ENCODE measurements at places on chromosomes 6 and 20.

DNA sequence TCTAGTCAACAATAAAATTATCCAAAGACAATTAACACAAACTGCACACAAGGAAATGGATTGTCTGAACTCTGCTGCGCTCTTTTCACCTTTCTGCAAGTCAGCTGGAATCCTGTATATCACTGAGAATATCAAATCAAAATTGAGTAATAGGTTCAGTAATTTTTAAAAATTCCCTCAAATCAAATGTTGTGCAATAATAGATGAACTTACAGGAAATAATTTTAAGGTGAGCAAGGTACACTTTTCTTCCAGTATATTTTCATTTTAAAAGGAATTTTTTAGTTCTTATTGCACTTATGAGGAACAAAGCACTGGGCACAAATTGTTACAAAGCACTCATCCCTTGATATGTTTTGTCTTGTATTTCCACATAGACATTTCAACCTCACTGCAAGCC, 1.2 kb downstream of the SAYSD1 start:
- DNase-seq: no peak

GRCh38 chr6:108825326-108825725, 22.9 kb upstream of the ARMC2 start:
- DNase-seq: no peak

GRCh38 chr6:1729133-1729749, 119.5 kb downstream of the FOXC1 start:
- no peak for DNase-seq

DNA sequence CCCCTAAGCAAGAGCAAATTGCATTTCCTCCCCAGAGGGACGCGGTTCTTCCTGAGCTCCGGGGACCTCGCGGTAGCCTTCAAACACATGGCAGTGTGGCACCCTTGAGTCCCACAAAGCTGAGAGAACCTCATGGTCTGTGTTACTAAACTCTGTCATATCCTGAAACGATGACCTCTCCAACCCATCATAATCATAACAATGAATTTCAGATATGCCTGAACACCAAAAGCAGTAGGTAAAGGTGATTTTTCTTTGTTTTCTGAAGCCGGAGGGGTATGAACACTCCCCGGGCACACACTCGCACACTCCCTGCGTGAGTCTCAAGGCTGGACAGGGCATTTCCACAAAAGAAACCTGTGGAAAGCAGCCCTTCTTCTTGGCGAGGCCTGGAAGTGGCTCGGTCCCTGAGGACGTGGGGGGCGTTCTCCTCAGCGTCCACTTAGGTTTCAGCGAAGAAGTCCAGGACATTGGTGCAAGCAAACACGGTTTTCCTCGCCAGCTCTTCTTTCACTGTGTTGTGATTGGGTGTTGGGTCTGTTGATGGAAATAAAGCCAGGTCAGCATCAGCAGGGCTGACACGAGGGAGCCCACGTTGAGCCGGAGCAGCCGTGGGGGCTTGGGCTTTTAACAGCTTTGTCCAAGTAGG, 183.4 kb downstream of the ERMARD start:
- no peak for DNase-seq

- no peak for DNase-seq
These were observed 657.9 kb upstream of the ZNF337 start for GRCh38 chr20:26354511-26354910.

- DNase-seq: no peak
These were observed 50.0 kb downstream of the CNKSR3 start for GRCh38 chr6:154460306-154461071.

DNA sequence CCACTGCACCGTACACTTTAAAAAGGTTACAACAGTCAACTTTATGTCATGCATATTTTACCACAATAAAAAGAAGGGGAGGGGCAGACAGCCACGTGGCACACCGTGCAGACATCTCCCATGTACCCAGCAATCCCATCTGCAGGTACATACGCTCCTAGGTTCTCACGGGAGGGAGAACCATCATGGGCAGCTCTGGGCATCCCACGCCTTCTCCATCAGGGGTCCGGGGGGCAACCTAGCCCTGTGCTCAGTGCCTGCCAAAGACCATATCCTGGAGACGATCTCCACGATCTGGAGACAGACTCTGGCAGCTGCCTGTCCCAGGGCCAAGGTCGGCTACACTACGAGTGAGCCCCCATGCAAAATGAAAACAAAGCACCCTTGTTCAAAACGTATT, 2.5 kb upstream of the BNIP5 start:
- no peak for DNase-seq

DNA sequence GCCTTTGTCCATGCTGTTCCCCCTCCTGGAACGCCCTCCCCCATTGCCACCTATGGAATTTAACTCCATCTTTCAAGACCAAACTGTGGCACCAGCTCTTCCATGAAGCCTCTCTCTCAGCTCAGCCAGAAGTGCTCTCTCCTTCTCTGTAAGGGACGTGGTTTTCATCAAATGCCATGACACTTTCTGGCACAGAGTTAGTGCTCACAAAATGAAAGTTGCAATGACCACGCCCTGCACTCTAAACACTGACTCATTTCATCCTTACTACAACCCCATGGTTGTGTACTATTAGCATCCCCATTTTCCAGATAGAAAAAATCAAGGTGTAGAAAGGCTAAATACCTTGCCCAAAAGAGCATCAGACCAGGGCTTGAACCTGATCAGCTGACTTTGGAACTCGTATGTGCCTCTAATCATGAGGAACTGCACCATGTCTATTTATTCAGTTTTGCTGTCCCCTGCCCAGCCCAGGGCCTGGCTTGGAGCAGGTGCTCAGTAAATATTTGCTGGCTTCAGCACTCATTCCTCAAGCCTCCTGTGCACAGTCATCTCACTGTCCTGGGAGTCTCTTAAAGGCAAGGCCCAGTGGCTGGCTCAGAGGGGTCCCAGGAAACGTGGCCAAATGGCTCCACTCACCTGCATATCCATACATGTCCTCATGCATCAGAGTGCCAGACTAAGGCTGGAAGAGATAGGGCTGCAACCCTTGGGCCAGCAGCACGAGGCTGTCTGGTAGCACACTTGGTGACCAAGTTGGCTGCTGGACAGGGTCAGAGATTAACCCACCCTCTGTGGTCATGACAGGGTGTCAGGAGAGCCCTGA, 77.9 kb downstream of the MRPL14 start:
- DNase-seq: no peak

GRCh38 chr6:46380152-46380807, 111.0 kb downstream of the RCAN2 start:
- no peak for DNase-seq

- no peak for DNase-seq
These were observed 168.4 kb downstream of the OR2B2 start for GRCh38 chr6:27743787-27744186.

DNA sequence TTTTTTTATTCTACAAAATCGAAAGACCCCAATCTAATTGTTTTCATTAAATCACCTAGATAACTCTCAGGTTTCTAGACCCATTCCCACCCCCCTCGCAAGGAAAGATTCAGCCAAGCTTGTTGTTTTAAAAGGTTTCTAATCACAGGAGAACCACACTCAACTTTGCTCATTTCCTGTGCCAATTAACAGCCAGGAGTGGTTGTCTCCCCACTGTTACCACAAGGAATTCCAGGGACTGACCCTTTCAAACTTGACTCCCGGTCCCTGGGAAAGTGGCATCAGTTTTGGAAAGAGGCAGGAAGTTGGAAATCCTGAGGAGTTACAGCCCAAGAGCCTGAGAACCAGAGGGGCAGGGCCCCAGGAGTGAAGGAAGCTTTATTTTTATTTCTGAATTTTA, 561.3 kb upstream of the JAG1 start:
- no peak for DNase-seq

DNA sequence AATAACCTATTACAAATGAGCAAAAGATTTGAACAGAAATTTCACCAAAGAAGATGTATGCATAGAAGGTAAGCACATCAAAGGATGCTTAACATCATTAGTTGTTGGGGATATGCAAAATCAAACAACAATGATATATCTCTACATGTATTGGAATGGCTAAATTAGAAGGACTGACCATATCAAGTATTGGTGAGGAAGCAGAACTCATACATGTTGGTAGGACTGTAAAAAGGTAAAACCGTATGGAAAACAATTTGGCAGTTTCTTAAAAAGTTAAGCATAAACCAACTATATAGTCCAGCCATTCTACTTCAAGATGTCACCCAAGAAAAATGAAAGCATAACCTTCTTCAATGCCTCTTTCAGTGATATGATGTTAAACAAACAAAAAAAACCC, 114.0 kb downstream of the MYB start:
- no peak for DNase-seq

DNA sequence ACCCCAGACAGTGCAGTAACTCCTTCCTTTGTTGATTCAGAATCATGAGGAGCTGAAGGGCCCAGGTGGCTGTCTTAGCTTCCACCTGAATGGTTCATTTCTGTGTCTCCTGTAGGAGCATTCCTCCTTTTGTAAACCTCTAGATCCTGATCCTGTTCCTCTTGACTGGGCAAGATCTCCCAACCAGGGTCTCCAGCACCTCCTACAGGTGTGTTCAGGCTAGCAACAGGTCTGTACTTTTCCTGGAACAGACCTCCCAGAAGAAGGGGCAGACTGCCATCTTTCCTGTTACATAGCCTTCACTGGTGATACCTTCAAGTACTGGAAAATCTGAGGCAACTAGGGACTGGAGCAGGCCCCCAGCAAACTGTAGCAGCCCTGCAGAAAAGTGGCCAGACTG, 35.2 kb downstream of the HLA-B start:
- peak; percentile 12 for DNase-seq

DNA sequence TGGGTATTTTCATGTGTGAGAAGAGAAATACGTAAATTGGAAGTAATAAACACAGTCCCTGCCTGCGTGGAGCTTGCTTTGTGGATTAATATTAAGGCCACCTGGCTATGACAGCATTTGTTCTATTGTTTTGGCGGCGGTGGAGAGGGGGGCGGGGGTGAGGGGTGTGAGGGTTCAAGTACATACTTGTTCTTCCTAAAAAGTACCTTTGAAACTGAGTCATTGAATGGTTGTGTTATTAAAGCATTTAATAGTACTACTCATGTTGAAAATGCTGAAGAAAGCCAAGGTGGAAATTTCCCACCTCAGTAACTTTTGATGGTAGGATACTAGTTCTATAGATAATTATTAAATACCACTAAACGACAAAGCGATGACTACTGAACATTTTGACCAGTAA, 95.0 kb downstream of the FOXC1 start:
- DNase-seq: no peak

DNA sequence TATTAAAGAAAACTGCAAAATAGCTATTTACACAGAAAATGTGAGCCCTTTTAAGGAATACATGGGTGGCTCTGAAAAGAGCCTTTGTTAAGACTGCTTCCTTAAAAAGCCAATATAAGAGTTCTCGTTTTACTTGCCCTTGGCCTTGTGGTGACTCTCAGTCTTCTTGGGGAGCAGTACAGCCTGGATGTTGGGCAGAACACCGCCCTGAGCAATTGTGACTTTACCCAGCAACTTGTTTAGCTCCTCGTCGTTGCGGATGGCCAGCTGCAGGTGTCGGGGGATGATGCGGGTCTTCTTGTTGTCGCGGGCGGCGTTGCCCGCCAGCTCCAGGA, 111.5 kb downstream of the HFE start:
- DNase-seq: no peak

DNA sequence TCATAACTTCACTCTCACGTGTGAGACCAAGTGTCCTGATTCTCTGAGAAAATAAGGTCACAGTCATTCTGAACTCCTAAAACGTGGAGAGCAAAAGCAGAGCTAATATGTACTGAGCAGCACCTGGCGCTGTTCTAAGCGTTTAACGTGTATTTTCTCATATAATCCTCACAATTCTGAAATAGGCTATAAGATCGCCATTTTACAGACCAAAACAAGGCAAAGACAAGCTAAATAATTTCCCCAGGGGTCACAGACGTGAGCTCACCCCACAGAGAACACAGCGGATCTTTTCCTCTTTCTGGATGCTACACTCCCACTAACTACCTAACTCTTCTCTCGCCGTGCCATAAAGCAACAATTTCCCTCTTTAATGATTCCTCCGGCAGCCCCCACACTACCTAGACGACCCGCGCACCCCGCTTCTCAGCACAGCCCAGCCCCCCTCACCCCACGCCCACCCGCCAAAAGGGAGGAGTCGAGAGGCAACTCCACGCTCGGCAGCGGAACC, 636 bp downstream of the SUPT3H start:
- no peak for DNase-seq

- DNase-seq: no peak
These were observed 50.8 kb upstream of the MYLIP start for GRCh38 chr6:16078064-16078463.

GRCh38 chr6:162485464-162485863, 242.1 kb downstream of the PRKN start:
- no peak for DNase-seq

- no peak for DNase-seq
These were observed 88.8 kb upstream of the AHI1 start for GRCh38 chr6:135586388-135586787.

- peak; percentile 25 for DNase-seq
These were observed 1.2 kb upstream of the TBXT start for GRCh38 chr6:166168616-166169548.

GRCh38 chr20:51715163-51715855, 52.9 kb downstream of the ATP9A start:
- DNase-seq: no peak
